ENCODE measurements at places on chromosomes 16 and 17.

DNA sequence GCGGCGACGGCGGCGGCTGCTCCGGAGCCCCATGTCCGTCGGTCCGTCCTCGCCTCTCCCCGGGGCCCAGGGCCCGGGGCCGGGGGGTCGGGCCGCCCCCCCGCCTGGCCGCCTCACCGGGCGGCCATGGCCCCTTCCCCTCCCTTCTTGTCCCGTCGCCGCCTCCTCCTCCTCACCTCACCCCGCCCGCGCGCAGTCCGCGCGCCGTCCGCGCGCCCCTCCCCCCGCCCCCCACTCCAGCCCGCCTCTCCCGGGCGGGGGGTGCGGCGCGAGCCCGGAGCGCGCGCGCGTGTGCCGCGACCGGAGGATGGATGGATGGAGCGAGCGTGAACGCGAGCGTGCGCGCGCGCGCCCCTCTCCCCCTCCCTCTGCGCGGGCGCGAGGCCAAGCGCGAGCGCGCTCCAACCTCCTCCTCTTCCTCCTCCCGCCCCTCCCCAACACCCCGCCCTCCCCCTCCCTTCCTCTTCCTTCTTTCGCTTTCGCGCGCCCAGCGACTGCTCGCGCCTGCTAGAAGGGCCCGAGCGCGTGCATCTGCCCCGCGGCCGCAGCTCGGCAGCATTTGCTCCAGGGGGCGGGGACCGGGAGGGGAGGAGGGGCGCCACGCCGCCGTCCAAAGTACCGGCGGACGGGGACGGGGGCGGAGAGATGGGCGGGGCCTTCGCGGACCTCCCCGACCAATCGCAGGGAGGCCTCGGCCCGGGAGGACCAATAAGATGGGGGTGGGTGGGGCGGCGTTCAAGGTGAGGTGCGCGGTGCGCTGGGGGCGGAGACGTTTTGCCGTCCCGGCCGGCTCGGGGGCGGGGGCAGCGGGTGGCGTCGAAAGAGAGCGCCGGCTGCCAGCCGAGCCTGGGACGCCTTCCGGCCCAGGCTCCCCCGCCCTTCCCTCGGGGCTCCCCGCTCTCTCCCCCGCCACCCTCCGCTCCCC, at the start of gene ATXN7L3:
ATXN7L3 (minus strand) TSS at position 332 of the 925 bp plus-strand sequence. CDS start 1,814 bp downstream, outside the sequence.
- peak; percentile 100 for DNase-seq

DNA sequence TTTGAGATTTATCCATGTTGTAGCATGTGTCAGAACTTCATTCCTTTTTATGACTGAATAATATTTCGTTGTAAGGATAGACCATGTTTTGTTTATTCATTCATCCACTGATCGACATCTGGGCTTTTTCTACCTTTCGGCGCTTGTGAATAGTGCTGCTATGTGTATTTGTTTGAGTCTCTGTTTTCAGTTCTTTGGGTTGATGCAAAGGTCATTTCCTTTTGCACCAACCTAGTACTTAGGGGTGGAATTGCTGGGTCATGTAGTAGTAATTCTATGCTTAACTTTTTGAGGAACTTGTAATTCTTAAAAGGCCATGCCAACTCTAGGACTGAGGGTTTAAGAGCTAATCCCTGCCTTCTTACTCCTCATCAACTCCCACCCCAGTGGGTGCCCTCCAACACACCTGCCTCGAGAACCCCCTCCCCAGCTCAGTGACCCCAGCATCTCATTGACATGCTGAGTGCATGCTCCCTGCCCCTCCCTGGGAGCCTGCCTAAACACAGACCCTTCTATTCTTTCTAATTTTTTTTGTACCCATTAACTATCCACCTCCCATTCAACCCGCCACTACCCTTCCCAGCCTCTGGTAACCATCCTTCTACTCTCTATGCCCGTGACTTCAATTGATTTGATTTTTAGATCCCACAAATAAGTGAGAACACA, 51.2 kb downstream of the ABAT start:
- no peak for DNase-seq

DNA sequence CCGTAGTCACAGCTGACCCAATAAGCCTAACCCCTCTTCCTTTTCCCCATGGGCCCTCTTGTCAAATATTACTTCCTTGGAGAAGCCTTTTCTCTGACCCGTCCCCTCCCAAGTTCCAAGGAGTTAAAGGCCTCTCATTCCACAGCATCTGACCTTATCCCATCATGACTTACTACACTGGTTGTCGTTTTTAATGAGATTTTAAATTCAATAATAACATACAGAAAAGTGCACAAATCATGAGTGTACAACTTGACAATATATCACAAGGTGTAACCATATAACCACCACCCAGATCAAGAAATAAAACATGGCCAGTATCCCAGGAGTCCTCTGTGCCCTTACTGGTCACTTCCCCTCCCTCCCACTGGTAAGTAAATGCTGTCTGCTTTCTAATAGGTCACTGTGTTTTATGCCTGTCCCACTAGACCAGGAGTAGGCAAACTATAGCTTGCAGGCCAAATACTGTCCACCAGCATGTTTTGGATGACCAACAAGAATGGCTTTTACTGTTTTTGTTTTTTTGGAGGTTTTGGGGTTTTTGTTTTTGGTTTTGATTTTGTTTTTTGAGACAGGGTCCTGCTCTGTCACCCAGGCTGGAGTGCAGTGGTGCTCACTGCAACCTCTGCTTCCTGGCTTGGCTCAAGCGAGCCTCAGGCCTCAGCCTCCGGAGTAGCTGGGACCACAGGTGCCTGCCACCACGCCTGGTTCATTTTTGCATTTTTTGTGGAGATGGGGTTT, 1.2 kb upstream of the FDXR start:
- no peak for DNase-seq

DNA sequence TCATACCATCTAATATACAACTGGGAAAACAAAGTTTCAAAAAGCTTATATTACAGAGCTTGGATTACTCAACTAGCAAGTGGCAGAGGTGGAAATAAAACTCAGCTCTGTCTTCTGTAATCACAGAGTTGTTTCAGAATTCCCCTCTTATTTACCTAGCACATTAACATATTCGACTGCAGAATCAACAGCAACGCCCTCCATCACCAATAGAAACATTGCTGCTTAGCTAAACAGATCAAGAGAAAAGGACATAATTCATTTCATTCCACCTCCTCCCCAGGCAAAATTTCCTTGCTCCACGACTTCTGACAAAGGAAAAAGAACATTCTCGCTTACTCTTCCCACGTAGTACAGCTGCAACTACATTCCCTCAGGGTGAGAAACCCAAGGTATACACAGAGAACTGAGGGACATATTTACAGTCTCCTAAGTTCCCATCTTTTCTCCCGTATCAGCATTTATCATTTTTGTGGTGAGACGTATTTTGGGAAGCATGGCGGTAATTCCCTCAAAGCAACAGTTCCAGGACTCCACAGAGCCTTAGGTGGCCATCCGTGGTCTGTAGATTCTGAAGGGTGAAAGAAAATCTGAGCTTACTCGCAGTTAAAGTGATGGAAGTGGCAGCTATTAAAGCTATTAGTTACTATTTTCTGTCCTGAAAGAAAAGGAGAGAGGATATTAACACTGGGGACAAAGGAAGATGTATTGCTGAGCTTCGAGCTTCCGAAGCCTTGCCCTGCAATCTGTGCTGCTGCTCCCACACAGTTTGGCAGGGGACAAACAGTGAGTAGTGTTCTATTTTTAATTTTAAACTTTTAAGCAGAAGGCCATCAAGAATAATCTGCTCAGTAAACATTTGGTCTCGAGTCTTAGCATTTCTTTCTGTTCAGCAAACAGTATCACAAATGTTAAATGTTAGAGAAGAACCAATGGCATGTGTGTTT, 1296.2 kb downstream of the CDH8 start:
- DNase-seq: no peak

GRCh38 chr16:72443809-72444208, 271.9 kb upstream of the PMFBP1 start:
- no peak for DNase-seq

DNA sequence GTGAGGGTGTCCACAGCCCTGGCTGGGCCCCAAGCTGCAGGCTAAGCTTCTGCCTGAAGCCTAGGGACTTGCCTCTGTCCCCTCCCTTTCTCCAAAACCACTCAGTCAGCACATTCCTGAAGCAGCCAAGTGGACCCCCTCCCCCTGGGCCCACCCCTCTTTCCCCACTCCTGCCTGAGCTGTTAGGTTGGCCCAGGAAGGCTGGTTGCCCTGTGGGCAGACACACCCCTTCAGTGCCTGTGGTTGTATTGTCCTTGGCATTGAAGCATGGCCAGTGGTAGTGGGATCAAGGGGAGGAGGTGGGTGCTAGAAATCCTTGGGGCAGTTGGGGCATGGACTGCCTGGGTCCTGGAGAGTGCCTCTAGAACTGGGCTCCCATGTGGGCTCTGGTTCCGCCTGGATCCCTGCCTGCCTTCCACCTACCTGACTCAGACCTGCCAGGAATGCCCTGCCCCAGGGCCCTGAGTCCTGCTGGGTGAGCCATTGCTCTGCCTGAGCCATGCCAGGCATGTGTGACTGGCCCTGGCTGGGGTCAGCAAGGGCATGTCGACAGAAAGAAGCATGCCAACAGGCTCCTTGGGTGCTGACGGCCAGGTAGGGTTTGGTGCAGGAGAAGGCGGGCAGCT, 2.1 kb downstream of the TRAF4 start:
- no peak for DNase-seq

- no peak for DNase-seq
Observed at GRCh38 chr17:72872396-72872795, 220.1 kb downstream of the SLC39A11 start.

DNA sequence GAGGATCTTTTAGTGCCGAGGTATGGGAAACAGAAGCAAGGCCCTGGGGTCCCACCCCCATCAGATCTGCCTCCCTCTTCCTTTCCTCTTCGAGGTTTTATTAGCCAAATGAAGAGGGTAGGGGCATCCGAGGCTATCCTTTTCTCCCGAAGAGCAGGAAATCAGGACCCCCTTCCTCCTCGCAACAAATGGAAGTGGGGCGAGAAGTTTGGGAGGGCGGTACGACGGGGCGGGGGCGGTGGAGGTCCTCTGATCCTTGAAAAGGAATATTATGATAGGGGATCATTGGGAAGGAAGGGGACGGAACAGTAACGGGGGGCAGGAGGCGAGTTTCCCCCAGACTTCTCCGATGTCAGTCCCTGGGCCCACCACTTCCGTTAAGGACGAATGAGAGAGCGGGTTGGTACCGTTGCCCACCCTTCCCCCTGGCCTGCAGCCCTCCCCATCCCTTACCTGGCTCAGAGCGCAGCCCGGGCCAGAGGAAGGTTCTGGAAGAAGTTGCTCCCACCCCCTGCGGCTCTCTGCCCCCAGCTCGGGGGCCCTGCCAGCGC, 309 bp downstream of the FOXJ1 start:
- no peak for DNase-seq

- DNase-seq: peak; percentile 62
Observed at GRCh38 chr16:65745-66144, 6.7 kb downstream of the RHBDF1 start.

GRCh38 chr17:31320791-31321190, 631 bp downstream of the EVI2A start:
- DNase-seq: no peak

DNA sequence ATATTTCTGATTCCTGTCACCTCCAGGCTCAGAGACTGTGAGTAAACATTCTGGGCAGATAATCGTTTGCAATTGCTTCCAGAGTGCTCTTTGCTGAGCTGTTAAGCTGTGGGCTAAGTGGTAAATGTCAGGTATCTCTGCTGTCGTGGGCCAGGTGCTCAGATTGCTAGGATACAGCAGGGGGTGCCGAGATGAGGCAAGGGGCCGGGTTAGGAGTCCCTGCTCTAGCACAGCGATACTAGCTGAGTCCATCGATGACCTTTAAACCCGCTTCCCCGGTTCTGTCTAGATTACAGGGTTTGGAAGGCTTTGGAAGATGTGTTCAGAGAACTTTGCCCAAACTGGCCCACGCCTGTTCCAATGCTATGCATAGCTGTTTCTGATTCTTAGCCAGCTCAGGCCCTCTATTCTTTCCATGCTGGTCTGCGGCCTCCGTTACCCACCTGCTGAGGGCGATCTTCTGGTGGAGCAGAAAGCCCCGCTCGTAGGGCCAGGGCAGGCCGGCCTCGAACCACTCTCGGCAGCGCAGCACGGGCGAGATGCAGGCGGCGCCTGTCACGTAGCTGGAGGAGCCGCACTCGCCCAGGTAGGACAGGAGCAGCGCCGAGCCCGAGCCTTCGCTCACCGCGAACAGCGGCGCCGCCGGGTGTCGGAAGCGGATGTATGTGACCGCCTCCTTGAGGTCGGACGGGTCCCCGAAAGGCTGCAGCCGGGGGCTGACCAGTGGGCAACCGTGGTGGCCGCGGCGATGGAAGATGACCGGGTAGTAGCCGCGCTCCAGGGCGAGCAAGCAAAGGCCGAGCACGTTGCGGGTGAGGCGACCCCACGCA, 979 bp downstream of the ABHD15 start:
- no peak for DNase-seq

- no peak for DNase-seq
Observed at GRCh38 chr16:11985250-11985649, 8.7 kb downstream of the SNX29 start.

- no peak for DNase-seq
Observed at GRCh38 chr17:37107406-37108083, 158.8 kb downstream of the AATF start.

DNA sequence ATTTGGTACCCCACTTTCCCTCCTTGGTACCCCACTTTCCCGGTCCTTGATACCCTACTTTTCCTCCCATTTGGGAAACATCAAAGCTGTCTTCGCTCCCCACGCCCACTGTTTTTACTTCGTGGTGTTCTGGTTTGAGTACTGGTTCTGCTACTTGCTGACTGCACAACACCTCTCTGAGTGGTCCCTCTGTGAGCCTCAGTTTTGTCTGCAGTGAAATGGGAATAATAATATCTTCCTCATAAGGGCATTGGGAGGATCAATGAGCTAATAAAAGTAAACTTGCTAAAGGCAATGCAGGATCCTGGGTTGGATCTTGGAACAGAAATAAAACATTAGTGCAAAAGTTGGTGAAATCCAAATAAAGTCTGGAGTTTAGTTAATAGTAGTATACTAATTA, 70.0 kb upstream of the CLEC18A start:
- DNase-seq: no peak

GRCh38 chr17:79992649-79993389, 42.9 kb downstream of the TBC1D16 start:
- DNase-seq: no peak

DNA sequence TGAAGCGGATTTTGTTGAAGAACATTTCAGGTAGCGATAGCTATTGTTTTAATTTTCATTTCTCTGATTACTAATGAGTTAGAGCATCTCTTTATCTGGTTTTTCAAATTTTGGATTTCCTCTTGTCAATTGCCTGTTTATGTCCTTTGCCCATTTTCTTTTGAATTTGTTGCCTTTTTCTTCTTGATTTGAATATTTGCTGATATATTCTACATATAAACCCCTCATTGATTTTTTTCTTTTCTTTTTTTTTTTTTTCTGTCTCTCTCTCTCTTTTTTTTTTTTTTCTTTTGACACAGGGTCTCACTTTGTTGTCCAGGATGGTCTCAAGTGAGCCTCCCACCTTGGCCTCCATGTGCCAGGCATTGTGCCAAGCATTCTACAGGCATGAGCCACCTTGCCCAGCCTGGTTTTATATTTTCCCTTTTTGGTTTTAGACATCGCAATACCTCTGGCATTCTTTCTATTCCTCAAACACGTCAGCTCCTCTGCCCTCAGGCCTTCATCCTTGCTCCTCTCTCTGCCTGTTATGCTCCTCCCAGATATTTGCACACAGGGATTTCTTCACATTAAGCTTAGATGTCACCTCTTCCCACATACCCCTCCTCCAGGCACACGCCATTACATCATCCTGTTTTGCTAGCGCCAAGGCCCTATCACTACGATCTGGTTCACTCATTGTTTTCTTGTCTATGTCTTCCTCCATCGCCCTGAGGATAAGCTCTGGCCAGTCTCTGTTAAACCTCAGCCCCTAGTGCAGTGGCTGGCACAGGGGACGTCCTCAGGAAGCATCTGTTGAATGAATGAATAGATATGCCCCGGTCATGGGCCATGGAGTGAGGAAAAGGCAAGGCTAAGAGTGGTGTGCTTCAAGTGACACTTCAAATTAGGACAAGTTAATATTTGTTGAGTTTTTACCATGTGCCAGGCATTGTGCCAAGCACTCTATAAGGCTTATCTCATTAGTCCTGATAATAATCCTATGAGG, 8.6 kb downstream of the SARM1 start:
- no peak for DNase-seq

All from stimulated activated CD4-positive, alpha-beta T cell treated with anti-CD3 and anti-CD28 coated beads, Interleukin-1b, Interleukin-23, amount 100 ng/mL, for 1 hour (primary cell).